T1000 (cell line): ENCODE measurements at places on chromosomes 2 and 18.

DNA sequence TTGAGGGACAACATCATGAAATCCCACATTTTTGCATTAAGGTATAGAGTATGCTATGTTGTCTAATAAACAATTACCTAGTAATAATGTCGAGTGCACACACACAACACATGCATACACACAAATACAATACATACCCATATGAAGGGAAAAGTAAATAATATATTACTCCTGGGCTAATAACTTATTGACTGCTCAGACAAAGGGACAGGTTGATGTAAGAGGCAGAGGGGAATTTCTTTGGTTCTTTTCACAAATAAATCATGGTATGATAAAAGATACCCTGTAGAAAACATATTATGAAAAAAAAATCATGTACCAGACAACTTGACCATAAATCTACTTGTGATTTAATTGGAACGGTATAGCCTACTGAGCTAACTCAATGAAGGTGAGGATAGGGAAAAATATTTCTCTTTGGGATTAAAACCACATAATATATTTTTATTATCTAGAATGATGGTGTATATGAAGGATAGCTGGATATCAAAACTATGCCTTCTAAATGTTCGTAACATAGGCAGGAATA is 398.7 kb upstream of the LRRTM4 start:
- no peak for DNase-seq

- no peak for DNase-seq
These were observed 2.8 kb downstream of the KCNG2 start for GRCh38 chr18:79800371-79801180.

GRCh38 chr2:27772804-27773203 is 1.3 kb downstream of the MRPL33 start:
- no peak for DNase-seq

GRCh38 chr2:141260911-141261310 is 869.9 kb downstream of the LRP1B start:
- no peak for DNase-seq

- no peak for DNase-seq
These were observed 141.3 kb upstream of the SLC1A4 start for GRCh38 chr2:64847930-64848329.

- no peak for DNase-seq
These were observed 245.5 kb upstream of the KCNJ3 start for GRCh38 chr2:154452906-154453493.

DNA sequence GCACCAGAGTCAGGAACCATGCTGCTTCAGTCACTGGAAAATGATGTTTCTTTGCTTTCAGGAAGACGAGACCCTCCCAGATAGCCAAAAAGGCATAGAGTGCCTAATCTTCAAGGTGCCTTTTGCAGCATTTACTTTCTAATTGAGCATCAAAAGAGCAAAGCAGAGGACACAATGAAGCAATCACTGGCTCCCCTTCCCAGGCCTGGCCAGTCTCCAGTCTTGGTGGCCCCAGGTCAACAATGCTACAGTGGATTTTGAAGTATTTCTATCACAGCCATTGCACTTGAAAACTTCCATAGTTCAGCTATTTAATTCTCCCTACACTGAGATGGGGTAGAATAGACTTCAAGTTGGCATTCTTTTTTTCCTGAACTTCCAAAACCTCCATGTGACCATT is 15.4 kb downstream of the ZBTB7C start:
- no peak for DNase-seq

DNA sequence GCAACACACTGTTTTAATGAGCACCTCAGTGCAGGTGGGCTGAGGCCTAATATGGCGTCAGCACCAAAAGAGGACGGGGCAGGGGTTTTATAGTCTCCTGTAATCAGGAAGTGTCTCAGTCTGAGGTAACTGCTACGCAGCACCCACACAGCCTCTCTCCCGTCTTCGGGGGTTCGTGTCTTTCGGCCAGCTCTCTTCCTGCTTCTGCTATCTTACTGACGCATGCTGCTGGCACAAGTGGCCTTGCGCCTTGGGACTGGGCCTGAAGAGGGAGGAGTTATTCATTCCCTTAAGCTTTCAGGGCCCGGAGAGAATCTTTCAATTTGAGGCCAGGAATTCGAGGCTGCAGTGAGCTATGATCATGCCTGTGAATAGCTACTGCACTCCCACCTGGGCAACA is 14.5 kb upstream of the PAPOLG start:
- DNase-seq = no peak

GRCh38 chr2:55395724-55396605 is 23.7 kb downstream of the CCDC88A start:
- DNase-seq = no peak

DNA sequence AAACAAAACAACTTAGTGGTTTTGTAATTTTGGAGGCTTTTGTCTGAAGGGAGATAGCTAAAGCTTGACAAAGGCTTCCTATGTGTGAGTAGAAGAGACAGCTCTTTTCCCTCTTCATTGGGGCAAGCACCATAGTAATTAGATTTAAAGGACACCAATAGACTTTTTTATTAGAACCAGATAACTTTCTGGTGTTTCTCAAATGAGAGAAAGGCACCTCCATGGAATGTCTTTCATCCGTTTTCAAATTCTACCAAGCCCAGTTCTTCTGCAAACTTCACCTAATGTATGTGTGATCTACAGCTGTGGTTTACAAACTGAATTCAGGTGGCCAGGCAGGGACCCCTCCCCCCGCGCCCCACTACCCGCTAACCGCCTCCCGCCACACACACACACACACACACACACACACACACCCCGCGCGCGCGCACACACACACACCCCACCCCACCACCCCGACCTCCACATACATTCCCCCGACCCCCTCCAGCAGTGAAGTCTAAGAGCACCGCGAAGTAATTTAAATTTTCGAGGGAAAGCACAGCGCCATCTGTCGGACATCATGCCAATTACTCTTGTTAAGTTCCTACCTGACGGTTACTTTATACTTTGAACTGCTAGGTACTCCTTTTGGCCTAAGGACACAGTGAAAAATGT is 31.6 kb upstream of the PPP1R1C start:
- no peak for DNase-seq

DNA sequence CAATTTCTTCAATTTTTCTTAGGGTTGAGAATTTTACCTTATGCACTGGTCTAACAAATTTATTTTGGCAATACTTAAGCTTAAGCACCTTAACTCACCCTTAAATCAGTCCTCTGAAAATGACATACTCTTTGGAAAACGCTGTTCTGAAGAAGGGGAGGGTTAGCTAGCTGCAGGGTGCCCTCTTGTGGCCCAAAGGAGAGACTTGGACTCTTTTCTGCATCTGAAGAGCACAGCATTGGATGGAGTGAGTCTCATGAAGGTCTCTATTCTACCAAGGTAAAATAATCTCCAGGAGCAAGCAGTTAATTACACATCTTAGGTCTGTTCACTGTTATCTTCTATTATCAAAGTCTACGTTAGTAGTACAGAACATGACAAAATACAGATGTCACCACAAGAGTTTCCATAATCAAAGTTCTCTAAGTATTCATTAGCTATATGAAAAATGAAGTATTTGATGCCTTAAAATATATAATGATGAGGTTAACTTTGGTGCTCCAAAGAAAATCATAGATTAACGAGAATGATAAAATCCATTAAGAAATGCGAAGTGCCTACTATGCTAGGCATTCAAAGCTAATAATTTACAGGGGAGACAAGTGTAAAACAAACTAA is 24.4 kb downstream of the PUM2 start:
- no peak for DNase-seq

GRCh38 chr2:228762565-228762964 is 508.5 kb downstream of the PID1 start:
- no peak for DNase-seq

DNA sequence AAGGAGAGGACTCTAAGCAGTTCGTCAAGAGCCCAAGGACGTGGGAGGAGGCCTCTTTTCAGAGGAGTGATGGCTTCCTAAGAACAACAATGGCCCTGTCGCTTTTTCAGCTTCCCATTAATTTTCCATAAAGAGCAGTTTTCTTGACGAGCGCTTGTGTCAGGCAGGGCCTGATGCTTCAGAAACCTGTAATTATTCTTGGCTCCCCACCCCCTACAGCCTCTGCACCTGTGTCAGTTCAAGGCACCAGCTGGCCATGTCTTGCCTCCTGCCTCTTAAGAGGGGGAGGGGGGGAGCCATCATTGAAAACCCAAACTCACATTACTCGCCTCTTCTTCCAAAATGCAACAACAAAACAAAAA is 32.3 kb downstream of the KLF7 start:
- DNase-seq = no peak

DNA sequence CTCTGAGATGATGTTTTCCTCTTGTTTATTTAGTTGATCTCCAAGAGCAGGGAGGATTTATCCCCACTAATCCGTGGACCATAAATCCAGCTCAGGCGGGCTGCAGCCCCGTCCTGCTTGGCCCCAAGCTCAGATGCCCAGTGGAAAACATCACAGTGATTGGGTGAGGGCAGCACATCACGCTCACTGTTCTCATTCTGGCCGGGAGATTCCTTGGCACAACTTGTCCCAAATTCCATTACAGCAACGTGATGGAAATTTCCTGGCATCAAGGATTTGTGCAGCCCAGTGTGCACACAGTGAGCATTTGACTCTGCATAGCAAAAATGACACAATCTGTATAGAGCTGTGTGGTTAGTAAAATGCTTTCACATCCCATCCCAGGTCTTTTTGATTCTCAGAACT is 96.8 kb downstream of the VAPA start:
- no peak for DNase-seq

DNA sequence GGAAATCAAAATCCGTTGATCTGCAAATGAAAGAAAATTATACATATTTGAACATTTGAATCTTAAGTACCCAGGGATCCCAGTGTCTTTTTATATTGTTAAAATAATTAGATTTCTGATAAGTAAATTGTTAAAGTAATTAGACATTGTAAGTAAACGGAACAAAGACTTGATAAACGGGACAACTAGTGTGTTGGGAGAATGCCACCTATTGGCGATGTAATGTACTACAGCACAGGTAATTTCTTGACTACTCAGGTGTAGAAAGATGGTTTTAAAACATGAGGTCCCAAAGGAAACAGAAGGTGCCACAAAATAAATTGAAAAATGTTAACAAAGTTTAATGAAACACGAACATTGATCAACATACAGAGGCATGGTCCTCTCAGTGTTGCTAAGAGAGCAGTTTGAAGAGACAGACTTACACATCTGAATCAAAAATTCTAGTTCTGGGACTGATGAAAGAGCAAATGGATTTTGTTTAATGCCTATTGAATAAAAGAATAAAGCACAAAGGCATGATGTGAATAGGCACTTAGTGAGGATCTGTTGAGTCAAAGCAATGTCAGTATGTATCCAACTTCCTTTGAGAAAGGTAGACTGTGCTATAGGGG is 103.4 kb upstream of the RASGRP3 start:
- no peak for DNase-seq

GRCh38 chr2:236169741-236170589 is 1.8 kb upstream of the GBX2 start:
- DNase-seq = no peak

- DNase-seq = no peak
These were observed 3.8 kb downstream of the TGIF1 start for GRCh38 chr18:3453540-3454364.

GRCh38 chr2:113273027-113273551 is 5.6 kb downstream of the PAX8 start:
- DNase-seq = no peak

DNA sequence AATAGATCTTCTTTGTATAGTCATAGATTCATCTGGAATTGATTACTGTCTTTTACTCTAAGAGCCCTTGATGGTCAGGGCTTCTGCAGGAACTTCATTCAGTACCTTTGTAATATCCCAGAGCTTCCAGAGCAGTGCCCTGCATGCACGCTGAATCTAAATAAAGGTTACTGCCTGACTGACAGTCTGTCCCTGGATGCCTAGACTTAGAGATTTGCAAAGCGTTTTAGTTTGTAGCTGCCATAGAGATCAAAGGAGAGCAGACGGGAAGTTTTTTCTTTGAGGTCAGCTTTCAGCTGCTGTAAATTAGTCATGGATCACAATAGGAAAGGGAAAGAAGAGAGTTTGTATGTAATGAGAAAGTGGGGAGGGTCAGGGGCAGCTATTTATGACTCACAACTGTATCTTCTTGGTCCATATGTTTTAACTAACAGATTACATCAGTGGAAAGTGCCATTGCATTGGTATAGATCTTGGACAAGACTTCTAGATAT is 45.2 kb upstream of the NYAP2 start:
- DNase-seq = peak; percentile 29

GRCh38 chr2:85861180-85861579 is 27.6 kb downstream of the ST3GAL5 start:
- DNase-seq = no peak

- no peak for DNase-seq
These were observed 398.2 kb upstream of the MYT1L start for GRCh38 chr2:2729246-2729645.
